ENCODE measurements at places on chromosomes 3 and 15.

- no peak for DNase-seq
Measured at GRCh38 chr3:37129871-37130270, 44.5 kb downstream of the LRRFIP2 start.

GRCh38 chr3:20490996-20491395, 305.0 kb upstream of the SGO1 start:
- DNase-seq = no peak

- DNase-seq = no peak
Measured at GRCh38 chr15:67547836-67548235, 5.3 kb downstream of the MAP2K5 start.

DNA sequence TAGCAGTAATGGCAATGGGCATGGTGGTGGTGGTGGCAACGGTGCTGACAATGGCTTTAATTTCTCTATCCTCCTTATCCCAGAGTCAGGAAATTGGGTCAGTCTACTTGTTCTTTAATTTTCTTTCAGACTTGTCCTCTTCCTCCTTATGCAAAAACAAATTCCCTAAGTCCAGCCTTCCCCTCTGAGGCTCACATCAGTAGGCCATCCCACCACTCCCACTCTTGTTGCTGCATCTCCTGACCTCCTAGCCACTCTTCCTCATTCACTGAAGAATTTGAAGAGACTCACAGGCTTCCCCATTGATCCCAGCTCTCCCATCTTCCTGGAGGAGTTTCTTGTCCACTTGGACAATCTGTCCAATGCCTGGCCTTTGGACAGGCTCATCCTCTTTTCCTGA, 19.9 kb downstream of the DNAJB8 start:
- no peak for DNase-seq

GRCh38 chr15:42457445-42458442, 33.2 kb downstream of the ZNF106 start:
- no peak for DNase-seq

GRCh38 chr3:37481982-37482381, 307.6 kb upstream of the LRRFIP2 start:
- no peak for DNase-seq

DNA sequence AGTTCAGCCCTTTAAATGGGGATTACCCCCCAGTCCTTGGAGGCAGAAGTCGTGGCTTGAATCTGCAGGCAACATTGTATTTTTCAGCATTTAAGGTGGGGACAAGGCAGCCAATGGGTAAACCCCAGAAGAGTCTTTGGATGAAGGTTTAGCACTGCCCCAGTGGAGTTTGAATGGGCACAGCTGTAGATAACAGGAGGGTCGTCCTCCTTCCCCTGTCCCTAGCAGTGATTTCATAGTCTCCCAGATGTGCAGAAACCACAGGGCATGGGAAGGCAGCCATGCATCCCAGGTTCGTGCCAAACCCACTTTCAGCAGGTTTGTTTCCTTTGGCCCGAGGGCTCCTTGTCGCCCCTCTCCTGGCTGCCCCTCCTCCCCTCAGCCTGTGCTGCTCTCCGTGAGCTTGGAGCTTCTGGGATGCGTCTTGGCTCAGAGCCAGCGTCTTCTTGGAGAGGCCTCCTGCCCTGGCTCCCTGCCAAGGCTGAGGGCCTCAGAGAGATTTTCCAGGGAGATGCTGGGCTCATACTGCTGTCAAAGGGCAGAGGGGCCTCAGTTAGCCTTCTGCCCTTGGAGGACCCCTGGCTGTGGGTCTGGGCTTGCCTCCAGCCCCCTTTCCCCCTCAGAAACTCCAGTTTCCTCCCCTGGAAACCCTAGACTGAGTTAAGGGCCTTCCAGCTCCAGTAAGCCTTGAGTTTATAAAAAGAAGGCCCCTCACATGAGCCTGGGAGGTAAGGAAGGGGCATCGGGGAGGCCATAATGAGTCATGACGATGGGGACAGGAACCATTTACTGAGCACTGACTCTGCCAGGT, 48.9 kb upstream of the POLG start:
- no peak for DNase-seq

DNA sequence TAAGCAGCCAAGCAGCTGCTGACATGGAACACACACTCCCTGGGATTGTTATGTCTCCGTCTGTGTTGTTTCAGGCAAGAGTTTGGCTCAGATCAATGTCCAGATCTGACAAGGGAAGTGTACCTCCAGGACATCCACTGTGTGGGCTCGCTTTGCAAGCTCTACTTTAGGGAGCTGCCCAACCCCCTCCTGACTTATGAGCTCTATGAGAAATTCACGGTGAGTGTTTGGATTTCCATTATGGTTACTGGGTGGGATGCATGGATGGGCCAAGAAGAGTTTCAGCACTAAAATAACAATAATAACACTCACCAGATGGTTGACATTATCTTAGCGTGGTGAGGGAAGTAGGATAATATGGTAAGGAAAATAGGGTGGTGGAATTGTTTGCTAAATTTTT, 74.1 kb downstream of the ARHGAP31 start:
- no peak for DNase-seq

- no peak for DNase-seq
Measured at GRCh38 chr3:177615015-177615414, 417.7 kb upstream of the TBL1XR1 start.

DNA sequence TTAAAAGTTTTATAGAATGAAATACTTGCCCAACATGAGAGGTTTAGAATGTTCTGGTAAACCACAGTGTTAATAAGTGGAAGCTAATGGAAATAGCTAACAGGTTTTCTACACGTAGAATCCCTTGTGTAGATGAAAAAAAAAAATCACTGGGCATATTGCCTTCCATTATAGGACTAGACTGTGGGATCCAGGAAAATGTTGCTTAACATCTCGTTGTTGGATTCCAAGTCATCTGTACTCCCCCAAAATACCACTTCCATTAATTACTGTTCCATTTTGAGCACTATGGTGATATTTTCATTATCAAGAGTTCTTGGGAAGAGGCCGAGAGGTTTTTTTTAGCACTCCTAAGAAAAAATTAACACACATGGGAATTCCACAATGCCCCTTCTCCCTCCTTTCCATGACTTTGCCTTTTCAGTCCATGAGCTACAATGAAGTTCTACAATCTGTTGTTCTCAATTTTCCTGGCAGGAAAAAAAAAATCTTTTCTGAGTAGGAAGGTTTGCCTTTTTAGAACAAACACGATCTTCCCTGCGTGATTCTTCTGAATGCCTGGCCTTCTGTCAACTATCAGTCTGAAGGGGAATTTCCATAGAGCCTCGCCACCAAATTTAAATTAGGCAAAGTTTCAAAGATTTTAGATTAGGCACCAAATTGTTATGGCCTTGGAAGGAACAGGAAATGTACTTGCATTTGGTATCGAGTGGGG, 74.4 kb upstream of the CTDSPL start:
- DNase-seq = no peak

- no peak for DNase-seq
Measured at GRCh38 chr3:12741209-12741608, 17.9 kb downstream of the TMEM40 start.

DNA sequence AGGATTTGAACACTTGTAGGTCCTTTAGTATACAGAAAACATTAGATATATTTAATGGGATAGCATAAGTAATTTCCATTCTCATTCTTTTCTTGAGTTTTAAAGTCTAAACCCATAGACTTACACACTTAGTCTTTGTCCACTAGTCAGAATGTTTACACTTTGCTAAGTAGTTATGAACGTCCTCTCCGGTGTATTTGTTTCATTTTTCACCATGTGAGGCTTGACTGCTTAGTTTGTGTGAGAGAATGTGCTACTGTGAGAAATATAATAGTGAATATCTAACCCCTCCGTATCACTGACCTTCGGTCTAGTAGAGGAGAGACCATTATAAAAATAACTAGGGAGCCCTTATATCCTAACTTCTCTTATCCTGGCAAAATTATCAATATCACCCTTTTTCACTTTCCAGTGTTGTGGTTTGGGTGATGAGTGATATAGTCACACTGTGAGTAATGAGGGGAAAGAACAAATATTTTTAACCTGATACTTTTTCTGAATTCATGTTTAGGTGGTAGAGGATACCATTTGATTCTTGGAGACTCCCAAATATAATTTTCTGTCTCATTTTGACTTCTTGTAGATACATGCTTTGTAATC, 122.4 kb downstream of the UBE2E2 start:
- DNase-seq = no peak

DNA sequence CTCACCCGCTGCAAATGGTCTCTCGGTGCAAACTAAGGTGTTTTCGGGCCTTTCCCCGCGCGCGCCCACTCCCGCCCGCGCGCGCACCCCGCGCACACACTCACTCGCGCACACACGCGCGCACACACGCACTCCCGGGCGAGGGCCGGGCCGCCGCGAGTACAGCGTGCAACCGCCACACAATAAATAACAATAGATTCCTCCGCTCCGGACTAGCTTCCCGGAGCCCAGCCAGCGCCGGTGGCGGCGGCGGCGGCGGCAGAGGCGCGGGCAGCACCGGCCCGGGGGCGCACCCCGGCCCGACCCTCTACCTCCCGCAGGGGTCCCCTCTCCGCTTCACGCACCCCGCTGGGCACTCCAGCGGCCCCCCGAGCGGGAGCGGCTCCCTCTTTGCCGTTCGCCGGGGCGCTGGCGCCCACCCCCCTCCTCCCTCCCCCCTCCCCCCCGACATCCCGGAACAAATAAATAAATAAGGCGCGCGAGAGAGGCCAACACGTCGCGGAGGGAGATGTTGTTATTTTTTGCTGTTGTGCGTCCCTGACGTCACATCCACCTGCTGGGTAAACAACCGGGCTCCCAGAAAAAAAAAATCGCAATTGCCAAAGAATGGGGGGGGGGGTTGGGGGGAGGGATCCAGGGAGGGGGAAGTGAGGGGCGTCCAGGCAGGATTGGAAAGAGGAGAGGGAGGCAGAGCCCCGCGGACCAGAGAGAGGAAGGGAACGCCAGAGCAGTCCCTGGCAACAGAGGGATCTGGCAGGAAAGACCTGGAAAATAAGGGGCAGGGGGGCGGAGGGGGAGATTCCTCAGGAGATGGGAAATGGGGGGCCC, at the start of gene FOXP1:
TSS of gene FOXP1 (minus strand) at position 163 of the 828 bp plus-strand sequence. CDS start 385,347 bp downstream, outside the sequence.
- peak; percentile 58 for DNase-seq

DNA sequence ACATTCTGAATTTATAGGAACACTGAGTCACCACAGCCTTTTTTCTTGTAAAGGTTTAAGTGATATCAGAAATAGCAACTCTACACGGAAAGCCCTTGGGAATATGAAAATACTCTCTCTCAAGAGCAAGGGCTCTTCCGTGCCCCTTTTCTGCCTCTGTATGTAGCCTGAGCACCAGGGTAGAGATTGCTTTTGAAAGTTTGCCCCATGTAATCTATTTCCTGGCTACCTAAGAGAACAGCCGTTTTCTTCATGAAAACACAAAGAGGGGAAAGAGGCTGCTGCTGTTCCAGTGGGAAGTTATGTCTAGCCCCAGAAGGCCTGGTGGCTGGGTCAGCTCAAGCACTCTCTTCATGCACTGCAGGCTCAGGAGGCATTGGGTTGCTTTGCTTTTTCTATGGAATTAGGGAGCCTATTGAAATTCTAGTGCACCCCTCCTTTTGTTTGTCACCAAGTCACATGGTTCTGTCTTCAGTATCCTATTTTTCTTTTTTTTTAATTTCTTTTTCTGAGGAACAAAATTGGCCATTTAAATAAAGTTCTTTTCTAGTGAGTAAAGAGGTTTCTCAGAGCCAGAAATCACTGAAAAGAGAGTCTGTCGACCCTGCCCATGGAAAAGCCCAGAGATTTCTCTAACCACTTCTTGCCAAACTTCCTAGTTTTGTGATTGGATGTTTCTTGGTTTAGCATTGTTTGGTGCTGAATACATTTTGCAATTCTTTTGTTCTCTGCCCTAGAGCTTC, 39.5 kb downstream of the TIGIT start:
- DNase-seq = no peak

GRCh38 chr3:18499301-18499700, 74.2 kb upstream of the SATB1 start:
- no peak for DNase-seq

GRCh38 chr3:133805384-133805701, 272 bp upstream of the SRPRB start:
- DNase-seq = no peak

- no peak for DNase-seq
Measured at GRCh38 chr3:151394611-151395010, 10.1 kb upstream of the P2RY12 start.

DNA sequence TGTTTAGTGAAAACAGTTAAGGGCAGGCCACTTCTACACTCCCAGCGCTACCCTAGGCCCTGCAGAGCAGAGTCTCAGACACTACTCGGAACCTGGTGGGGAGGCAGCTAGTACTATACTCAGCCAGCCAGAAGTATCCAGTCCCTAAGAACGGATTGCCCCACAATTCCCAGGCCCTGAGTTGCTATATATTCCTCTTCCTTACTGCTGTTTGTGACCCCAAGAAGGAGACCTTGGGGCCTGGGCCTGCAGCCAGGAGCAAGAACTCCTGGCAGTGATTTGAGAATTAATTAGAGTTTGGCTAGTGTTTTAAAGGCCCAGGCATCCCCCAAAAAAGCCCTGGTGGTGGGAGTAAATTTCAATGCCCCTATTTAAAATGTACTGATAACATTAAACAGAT, 87.7 kb downstream of the RBPMS2 start:
- DNase-seq = no peak

- no peak for DNase-seq
Measured at GRCh38 chr3:129529436-129530210, 1.2 kb downstream of the RHO start.

- no peak for DNase-seq
Measured at GRCh38 chr15:70029297-70029701, 68.4 kb downstream of the TLE3 start.

DNA sequence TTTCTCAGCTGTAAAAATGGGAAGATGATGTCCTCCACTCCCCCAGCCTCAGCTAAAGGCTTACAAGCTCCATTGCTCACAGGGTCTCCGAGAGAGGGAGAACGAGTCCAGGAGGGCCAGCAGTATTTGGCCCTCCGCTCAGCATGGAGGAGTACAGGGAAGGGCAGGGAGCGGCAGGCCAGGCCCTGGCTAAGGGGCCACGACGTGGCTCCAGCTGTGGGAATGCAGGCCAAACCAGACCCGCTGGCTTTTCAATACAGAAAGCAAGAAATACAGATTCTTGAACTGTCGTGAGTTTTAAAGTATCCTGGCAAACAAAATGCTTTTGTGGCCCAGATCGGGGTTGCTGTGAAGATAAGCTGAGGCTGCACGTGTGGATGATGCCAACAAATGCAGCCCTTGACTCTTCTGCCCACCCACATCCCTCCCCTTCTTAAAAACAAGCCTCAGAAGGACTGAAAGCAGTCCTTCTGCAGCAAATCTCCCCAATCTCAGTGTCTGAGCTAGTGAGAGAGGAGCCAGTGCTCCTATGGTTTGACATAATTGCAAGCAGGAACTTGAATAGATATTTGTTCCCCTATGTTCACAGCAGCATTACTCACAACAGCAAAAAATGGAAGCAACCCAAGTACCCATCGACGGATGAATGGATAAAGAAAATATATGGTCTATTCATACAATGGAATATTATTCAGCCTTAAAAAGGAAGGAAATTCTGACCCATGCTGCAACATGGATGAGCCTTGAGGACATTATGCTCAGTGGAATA, 18.5 kb upstream of the FBLN2 start:
- DNase-seq = no peak

DNA sequence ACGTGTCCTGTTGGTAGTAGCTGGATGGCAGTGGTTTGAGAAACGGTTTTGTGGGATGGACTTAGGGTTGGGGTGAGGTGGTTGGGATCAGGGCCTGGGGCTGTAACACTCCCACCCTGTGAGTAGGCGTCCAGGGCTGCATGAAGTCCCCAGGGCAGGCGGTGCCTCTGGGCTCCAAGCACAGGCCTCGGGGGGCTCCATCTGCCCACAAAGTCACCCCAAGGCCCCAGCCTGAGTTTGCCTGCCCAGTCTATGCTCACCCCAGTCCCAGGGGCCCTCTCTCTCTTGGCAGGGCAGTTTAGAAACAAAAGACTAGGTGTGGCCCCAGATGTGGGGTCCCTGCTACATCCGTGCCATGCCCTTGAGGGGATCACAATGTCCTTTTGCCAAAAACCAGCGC, 86.9 kb upstream of the PRR23E start:
- DNase-seq = no peak
